ENCODE measurements at places on chromosomes 3 and 15.

GRCh38 chr3:130093741-130094391, 12.2 kb downstream of the ALG1L2 start:
- DNase-seq = no peak

- no peak for DNase-seq
These were observed 96.8 kb downstream of the SNRPN start for GRCh38 chr15:25051399-25052154.

DNA sequence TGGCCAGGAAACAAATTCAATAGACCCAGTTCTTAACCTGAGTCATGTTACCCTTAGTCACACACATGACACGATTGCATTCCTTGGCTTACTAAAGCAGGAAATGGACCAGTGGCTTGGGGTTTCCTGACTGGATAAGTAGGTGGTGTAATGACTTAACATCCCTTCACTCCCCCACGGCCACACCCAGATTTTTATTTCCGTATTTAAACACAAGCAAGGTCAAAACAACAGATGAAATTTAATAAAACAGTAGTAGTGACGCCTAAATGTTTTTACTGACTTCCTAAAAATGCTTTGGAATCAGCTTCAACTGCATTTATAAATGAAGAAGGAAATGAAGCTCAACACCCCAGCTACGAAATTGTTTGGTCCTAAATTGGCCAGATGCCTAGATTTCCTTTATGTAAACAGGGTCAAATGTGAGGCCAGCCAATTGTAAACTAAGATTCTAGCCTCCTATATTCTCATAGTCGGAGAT, 324.3 kb downstream of the CHST2 start:
- no peak for DNase-seq

DNA sequence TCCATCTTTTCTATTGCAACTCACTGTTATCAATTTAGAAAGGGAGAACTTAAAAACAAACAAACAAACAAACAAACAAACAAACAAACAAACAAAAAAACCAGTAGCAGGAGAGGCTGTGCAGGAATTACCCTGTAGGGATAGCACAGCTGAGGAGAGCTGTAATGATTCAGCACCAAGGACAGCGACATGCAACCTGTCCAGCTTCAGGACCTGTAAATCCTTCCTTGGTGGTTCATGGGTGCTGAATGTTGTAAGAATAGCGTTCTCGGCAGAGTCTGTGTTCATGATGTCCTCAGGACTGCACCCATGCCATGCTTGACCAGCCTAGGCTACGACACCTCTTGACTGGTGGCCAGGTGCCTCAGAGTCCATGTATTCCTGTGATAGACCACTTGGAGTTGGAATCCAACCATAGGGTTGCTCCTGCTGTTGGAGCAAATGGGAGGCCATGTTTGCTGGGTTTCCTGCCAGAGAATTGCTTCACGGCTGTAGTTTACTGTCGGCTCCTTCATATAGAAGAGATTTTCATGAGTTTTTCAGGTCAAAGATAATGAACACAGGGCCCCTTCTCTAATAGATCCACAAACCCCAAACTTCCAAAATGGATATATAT, 65.9 kb downstream of the CACNA2D3 start:
- DNase-seq = no peak

GRCh38 chr3:9222049-9222448, 27.4 kb downstream of the SRGAP3 start:
- no peak for DNase-seq

DNA sequence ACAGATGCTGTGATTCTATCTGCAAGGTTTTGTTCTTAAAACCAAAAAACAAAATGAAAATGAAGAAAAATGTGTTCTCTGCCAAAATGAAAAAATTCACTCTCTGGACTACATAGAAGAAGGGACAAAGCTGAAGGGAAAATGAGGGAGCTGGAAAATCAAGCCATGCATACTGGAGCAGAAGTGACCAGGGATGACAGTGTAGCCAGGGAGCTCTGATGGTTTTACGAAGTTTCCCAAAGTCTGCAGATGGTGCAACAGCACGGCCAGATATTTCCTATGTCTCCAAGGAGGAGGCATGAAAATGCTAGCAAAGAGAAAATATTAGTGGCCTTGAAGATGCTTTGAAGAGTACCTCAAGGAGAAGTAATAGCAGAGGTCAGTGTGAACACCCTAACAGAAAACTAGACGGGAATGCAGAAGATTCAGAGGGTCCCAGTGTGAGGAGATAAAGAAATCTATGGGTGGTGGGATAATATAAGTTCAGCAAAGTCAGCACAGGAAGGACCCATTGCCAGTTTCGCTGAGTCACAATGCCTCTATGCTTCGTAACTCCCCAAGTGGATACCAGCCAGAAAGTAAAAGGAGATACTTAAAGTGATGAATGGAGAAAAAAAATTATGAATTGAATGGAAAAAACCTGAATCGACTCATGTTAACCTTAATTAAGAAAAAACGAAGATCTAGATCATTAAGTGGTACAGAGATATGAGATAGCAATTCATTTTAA, 39.0 kb upstream of the POMGNT2 start:
- no peak for DNase-seq

DNA sequence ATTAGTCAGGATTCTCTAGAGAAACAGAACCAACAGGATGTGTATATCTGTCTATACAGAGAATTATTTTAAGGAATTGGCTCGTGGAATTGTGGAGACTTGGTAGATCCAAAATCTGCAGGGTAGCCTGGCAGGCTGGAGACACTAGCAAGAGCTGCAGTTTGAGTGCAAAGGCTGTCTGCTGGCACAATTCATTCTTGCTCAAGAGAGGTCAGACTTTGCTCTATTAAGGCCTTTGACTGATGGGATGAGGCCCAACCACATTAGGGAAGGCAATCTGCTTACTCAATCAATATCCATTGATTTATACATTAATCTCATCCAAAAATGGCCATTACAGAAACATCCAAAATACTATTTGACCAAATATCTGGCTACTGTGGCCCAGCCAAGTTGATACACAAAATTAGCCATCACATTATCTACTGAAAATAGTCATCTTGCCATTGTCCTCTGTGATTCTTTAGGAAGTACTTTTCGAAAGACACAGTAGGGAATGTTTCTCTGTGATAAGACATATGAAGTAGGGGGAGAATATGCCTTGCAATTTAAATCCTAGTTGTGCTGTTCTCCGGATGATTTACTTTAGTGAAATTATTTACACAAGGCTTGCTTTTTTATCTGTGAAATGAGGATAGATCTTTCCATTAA, 873.8 kb downstream of the ROBO2 start:
- no peak for DNase-seq

DNA sequence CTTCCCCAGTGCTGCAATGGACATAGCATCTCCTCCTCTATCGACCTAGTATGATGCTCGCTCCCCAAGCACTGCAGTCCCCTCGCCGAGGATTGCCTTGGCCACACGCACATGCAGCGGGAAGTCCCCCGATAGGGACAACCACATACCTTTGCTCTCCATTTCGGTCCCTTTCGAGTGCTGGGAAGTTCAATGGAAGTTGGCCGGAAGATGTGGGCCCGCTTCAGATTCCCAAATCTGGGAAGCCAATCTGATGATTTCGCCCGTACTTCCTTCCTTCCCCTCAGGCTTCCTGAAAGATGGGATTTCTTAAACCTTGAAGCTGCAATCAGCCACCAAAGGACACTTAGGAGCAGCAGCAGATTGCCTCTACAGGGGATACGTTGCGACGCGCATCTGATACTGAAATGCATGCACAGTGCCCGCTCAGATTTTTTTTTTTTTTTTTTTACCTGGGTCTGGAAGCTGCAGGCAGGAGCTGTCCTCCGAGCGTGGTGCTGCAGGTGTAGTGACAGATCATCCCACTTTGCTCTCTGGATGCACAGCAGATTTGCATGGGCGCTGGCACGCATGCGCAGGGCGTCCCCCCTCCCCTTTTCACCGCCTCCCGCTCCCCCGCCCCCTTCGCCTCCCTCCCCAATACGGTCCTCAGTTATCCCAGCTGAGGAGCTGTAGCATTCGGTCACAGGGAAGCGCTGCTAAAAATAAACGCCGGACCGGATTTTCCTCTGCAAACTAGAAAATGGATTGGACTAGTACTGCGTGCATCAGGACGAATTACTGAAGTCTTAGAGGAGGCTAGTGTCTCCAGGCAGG, at the start of gene FGF12:
FGF12 (minus strand) TSS at position 510 of the 816 bp plus-strand sequence.
- DNase-seq = no peak

DNA sequence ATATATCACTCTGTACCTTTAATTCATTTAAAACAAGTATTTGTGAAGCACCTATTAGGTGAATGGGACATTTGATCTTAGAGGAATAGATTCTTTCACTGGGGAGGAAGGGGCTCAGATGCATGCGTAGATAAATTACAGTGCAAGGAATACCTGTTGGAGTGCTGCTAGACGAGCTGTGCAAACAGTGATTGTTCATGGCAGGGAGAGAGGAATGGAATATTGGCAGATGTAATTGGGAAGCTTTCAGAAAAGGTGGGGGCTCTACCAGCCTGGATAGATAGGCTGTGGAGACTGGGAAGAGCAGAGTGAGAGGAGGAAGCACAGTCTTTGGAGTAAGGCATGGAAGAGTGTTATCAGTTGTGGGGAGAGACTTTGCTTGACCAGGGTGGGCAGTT, 116.8 kb downstream of the AKAP13 start:
- no peak for DNase-seq

- DNase-seq = no peak
These were observed 113.5 kb upstream of the SATB1 start for GRCh38 chr3:18538463-18539230.

DNA sequence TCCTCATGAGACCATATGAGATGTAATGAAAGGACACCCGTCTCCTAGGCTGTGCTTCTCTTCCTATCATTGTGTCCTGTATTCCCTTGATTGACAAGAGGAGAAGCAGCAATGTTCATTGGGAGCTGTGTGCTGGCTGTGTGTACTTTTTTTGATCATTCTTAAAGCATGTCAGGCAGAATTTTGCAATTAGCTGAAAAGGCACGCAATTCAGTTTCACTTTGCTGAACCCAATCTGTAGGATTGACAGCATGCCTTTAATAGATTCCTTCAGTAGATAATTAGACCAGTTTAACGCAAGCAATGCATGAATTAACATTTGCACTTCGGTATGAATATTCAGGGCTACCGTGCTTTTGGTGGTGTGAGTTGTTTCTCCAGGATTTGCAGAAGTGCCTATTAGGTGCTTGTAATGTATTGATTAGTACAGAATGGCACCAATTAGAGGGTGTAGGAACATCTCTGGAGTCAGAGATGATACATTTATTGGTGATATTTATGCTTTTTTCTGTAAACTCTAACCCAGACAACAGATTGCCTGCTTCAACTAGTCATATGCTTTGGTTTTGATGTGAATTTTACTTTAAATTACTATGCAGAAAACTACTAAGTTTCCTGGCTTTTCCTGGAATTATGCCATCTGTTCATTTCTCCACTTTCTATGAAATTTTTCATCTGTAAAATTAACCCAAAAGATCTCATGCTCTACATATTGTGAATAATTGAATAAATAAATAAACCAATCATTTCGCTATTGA, 114.3 kb downstream of the NSUN3 start:
- DNase-seq = no peak

DNA sequence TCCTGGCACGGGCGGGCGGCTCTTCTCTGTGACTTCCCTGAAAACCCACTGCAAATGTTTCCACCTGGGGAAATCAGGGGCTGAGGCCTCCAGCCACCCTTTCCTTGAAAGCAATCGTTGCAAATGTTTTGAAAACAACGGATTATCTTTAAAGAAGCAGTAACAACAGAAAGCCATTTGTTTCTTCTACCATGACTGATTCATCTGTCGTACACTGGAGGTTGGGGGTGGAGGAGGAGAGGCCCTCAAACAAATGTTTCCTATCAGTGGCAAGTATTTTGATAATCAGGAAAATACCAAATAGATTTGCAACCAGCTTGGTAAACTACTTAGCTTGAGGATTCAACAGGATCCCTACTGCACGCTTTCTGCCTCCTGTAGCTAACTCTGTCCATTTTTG, 114.9 kb downstream of the PDZRN3 start:
- no peak for DNase-seq

- DNase-seq = no peak
These were observed 316.4 kb downstream of the NSUN3 start for GRCh38 chr3:94379264-94379663.

- DNase-seq = no peak
These were observed 43.8 kb downstream of the LSM3 start for GRCh38 chr3:14222457-14222856.

DNA sequence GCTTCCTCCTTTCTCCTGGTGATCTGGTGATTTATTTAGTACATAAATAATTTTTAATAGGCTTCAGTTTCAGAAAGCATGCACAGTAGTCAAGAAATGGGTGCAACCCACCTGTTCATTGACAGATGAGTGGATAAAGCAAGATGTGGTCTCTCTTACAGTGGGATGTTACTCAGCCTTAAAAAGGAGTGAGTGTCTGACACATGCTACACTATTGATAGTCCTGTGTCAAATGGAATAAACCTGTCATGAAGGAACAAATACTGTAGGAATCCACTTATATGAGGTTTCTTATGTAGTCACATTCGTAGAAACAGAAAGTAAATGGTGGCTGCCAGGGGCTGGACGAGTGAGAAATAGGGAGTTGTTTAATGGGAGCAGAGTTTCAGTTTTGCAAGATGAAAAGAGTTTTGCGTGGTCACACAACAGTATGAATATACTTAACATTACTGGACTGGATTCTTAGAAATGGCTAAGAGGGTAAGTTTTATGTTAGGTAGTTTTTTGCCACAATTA, 56.0 kb upstream of the PPARG start:
- no peak for DNase-seq

GRCh38 chr15:50017522-50017921, 101.5 kb downstream of the ATP8B4 start:
- no peak for DNase-seq

GRCh38 chr3:23999012-23999641, 54.0 kb downstream of the NR1D2 start:
- peak; percentile 29 for DNase-seq

- DNase-seq = no peak
These were observed 280.0 kb downstream of the NTRK3 start for GRCh38 chr15:87976552-87976951.

- DNase-seq = no peak
These were observed 69.5 kb downstream of the FAIM start for GRCh38 chr3:138678086-138678485.

DNA sequence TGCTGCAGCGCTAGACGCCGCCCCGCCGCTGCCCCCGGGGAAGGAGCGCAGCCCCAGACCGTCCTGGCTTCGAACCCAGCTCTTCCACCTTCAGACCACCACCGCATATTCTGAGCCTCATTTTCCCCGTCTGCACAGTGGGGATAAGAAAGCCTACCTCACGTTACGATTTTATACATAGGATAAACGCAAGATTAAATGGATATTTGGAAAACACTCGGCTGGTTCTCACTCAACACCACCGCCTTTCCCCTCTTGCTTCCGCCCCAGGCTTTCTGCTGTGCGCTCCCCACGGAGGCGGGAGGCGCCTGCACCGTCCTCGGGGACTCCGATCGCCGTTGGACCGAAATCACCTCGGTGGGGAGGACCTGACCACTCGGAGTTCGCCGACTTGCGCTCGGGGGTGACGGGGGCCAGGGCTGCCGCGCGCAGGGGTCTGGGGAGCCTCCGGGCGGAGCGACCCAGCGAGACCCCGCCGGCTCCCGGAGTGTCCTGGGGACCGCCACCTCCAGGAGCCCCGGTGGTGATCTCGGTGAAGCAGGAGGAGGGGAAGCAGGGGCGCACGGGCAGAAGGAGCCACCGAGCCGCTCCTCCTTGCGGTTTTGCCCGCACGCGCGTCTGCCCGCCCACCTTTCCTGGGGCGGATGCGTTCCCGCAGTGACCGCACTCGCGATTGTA, 4.0 kb downstream of the FBXL22 start:
- DNase-seq = no peak

- DNase-seq = no peak
These were observed 64.2 kb upstream of the POLG start for GRCh38 chr15:89398896-89399237.
